Stimulated activated CD4-positive, alpha-beta T cell treated with anti-CD3 and anti-CD28 coated beads, Interleukin-15, amount 100 ng/mL, for 1 hour (primary cell): ENCODE measurements at places on chromosomes 12 and 14.

GRCh38 chr14:56027916-56028712 is 90.1 kb upstream of the PELI2 start:
- no peak for DNase-seq

GRCh38 chr12:71742998-71743397 is 11.7 kb upstream of the RAB21 start:
- no peak for DNase-seq

GRCh38 chr12:44500423-44500822 is 375.7 kb downstream of the NELL2 start:
- no peak for DNase-seq

DNA sequence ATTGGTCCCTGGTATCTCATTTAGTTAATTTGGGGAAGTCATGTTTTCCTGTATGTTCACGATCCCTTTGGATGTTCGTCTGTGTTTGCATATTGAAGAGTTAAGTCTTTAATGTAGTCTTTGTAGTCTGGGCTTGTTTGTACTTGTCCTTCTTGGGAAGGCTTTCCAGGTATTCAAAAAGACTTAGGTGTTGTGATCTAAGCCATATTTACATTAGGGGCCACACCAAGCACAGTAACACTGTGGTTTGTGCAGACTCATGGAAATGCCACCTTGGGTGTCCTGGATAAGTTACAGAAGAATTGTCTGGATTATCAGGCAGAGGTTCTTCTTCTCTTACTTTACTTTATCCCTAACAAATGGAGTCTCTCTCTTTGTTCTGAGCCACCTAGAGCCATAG is 380.3 kb downstream of the CCER1 start:
- DNase-seq: no peak

DNA sequence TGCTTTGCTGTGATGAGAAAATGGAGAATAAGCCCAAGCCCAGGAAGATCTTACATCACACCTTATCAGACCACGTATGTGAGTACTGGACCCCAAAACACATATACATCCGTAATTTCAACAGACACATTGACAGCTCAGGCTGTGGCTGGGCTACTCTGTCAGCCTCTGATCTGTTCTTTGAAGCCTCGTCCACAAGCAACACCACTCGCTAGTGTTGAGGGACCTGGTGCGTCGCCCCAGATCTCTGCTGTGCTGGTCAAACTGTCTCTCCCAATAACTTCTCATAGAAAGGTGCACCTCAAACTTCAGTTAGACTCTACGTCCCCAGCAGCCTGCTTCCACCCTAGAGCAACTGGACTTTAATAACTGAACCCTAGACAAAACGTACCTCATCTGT is 10.6 kb upstream of the SFSWAP start:
- no peak for DNase-seq

DNA sequence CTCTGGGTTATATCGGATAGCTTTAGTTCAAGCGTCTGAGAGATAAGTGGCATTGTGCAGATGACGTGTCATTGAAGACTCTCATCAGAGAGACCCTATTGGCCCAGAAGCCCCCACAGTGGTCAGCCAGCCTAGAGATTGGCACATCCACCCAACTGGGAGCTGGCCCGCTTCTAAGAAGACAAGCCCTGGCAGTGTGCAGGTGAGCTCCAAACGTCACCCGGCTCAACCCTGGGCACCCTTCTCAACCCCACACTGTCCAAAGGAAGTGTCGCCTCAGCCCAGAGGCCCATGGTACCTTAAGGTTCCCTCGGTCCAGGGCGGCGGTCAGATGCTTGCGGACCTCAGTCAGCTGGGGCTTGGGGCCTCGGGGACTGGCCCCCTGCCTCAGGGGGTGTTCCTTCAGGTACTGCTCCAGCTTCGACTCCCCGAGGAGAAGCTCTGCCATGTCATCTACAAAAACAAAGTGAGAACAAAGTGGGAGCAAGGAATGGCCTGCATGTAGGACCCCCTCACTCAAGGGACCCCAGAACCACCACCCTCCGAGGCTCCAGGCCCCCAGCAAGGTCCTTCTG is 30.3 kb downstream of the TTC7B start:
- no peak for DNase-seq

- no peak for DNase-seq
Observed at GRCh38 chr14:104872469-104873341, 7.6 kb downstream of the CEP170B start.

- no peak for DNase-seq
Observed at GRCh38 chr14:76698631-76699030, 62.6 kb upstream of the VASH1 start.

DNA sequence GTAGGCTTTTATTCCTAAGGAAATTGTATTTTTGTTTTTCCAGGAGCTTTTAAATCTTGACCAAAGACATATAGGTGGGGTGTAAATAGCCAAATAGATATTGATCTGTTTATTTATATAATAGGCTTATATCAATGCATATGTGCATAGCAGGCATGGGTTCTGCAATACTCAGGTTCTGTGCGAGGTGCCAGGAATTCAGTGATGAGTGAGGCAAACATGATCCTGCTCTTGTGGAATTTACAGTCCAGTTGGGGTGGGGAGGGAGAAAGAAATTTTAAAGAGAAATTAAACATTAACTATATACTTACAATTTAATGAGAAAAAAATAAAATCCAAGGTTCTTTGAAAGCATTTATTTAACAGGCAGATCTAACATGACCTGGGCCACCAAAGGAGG is 160.3 kb upstream of the HIF1A start:
- no peak for DNase-seq

DNA sequence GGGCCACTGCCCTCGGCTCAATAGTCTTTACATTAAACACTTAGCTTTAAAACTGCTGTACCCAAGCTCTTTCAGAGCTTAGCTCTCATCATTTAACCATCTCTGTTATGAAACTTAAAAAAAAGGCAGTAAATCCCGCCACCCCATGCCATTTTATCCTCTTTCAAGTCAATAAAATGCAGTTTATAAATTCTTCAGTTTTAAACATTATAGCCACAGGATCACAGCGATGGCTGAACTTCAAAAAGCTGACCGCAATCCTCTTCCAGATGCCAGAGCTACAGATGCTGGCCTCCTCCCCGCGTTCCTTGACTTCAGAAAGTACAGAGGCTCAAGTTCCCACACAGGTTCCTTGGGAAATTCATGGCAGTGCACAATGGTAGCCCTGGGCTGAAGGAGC is 4.2 kb downstream of the OR10G3 start:
- no peak for DNase-seq

- DNase-seq: no peak
Observed at GRCh38 chr14:22084393-22085281, 411.0 kb upstream of the OR4E1 start.

DNA sequence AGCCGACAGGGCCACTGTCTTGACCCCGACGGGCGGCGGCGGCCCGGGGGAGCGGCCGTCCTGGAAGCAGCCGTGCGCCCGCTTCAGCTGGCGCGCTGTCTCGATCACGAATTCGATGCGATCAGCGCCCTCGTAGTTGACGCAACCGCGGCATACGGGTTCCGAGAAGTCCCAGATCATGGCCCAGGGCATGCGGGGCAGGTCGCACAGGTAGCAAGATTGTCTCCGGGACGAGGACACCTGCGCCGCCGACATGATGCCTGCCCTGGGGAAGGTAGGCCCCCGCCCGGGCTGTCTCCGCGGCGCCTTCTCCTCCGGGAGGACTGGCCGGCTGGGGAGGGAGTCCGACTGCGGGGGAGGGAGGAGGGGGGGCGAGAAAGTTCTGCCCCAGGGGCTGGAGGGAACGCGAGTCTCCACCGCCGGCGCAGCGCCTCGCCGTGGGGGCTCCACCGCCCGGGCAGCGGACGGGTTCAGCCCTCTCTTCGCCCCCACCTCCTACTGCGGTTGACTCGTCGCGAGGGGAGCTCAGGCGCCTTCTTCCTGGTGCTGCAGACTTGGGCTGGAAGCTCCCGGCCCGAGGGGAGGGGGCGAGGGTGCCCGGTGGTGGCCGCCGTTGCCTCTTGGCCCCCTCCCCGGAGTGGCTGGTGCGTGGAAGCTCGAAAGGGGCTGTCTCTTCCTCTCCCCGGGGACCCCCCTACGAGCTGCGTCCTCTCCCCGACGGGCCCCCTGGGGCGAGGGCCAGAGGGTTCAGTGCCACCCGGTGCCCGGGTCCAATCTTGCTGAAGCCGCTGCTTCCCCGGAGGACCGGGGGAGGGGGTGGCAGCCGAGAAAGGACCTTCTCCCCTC is 747 bp downstream of the IRF2BPL start:
- DNase-seq: peak; percentile 53

- no peak for DNase-seq
Observed at GRCh38 chr14:100855256-100855930, 29.5 kb downstream of the MEG3 start.

DNA sequence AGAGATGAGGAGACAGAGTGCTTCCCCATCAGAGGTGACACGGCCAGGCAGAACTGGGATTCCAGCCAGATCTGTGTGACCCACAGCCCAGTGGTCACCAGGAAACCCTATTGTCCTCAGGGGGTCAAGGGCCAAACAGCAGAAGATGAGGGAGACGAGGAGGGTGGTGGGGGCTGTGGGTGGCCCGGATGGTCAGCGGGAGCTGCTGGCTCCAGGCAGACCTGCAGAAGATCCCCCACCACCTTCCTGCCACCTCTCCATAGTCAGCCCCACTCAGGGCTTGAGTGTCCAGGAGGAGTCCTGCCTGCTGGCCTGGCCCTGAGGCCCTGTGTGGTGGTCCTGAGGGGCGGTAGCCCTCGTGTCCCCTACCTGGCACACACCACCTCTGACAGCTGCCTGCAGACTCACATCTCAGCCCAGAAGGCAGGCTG is 136.8 kb downstream of the CALM1 start:
- DNase-seq: no peak

- DNase-seq: no peak
Observed at GRCh38 chr14:30903285-30904124, 29.1 kb downstream of the COCH start.

- no peak for DNase-seq
Observed at GRCh38 chr14:34277191-34277590, 184.8 kb downstream of the SPTSSA start.

- no peak for DNase-seq
Observed at GRCh38 chr14:53951627-53952303, 4.9 kb downstream of the BMP4 start.

DNA sequence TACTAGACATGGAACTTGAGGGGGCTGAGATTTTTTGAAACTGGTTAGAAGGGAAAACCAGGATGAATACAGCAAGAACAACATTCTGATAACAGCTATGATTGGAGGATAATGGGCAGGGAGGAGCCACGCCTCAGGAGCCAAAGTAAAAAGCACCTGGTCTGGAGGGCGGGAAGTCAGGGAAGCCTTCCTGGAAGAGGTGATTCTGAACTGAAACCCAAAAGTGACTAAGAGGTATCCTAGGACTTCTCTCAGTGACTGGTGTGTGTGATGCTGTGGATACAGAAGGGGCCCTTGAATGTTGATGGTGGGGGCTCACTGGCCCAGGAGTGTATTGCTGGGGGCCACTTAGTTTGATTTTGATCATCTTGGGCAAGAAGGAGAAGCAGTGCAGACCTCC is 18.8 kb upstream of the GPR68 start:
- DNase-seq: no peak

DNA sequence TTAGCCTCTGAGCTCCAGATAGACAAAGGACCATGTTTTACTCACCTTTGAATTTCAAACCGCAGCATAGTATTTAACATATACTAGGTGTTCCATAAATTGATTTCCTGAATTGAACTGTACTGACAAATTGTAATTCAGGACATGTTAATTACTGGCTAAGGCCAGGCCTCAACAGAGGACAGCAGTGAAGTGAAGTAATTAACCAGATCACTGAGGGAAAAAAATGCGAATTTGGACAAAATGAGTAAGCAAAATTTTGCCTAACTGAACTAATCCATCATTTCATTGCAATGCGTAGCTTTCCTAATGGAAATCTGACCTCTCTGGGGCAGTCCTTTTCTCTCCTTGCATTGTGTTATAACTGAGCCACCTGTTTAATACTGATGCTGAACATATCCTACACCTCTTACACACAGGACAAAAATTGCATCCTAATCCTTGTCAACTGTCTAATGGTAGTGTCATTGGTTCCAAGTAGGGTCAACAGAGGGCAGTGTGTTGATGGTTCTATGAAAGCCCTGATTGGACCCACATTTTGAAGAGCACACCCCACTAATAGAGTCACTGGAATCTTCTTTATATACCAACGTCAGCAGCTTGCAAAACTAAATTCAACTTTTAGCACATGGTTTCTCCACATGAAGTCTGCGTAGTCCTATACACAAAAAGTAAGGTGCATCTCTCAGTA is 148.4 kb downstream of the SLC25A21 start:
- no peak for DNase-seq

- no peak for DNase-seq
Observed at GRCh38 chr12:92556141-92556540, 146.6 kb upstream of the PLEKHG7 start.

DNA sequence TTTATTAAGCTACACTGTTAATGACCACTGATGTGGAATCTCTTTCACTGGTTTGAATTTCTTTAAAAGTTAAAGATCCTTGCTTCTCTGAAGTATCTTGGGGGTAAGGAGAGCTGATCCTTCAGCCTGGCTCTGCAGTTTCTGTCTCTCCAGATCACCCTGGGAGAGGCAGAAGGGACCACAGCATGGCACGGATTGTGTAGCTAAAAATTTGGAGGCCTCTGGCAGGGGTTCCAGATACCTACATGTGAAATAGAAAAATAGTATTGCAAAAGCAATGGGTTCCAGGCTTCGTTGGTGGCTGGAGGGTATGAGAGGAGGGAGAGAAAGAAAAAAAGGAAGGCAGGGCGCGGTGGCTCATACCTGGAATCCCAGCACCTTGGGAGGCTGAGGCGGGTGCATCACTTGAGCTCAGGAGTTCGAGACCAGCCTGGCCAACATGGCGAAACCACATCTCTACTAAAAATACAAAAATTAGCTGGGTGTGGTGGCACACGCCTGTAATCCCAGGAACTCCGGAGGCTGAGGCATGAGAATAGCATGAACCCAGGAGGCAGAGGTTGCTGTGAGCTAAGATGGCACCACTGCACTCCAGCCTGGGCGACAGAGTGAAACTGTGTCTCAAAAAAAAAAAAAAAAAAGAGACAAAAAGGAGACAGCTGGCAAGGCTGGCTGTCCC is 3.4 kb downstream of the CHST11 start:
- DNase-seq: no peak

GRCh38 chr14:50063876-50064420 is 52.4 kb downstream of the VCPKMT start:
- DNase-seq: no peak

- no peak for DNase-seq
Observed at GRCh38 chr12:16155938-16156337, 121.5 kb downstream of the SLC15A5 start.

GRCh38 chr14:57405562-57405961 is 15.2 kb downstream of the NAA30 start:
- no peak for DNase-seq

GRCh38 chr12:92107094-92107493 is 38.6 kb downstream of the BTG1 start:
- no peak for DNase-seq

GRCh38 chr12:107670999-107671643 is 14.5 kb upstream of the PWP1 start:
- DNase-seq: no peak
